NCI-H1417 (cell line): ENCODE measurements at places on chromosomes 1 and 21.

- DNase-seq: no peak
These were observed 14.7 kb downstream of the ZNF644 start for GRCh38 chr1:91007092-91007491.

DNA sequence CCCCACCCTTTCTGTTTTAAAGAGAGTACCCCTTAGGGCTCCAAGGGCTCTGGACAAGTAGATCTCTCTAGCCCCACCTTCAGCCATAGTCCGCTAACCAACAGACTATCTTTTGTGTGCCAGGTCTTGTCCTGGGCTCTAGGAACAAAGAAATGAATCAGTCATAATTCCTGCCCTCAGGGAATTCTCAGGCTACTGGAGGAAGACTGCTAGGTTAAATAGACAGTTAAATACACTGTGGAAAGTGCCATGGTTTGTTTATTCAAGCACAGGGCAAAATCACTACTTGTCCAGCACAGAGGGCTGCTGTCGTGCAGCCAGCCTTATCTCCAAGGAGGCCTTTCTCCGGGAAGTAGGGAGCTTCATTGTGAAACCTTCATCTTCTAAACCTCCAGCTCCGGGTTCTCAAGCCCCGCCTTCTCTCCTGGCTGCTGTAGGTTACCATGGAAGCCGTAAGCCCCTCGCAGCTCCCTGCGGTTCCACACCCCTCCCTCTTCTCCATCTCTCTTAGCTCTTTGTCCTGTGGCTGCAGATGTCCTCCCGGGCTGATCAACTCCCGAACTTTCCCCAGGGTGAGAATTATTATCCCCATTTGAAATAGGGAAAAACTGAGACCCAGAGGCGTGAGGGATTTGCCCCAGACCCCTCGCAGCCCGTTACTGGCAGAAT lies 29.8 kb downstream of the SHISAL2A start:
- peak; percentile 48 for DNase-seq

- no peak for DNase-seq
These were observed 421.7 kb upstream of the DEPDC1 start for GRCh38 chr1:68918563-68918962.

- DNase-seq: no peak
These were observed 6.0 kb upstream of the PPIE start for GRCh38 chr1:39732730-39733129.

GRCh38 chr1:19333587-19334354 lies 21.6 kb downstream of the SLC66A1 start:
- no peak for DNase-seq

GRCh38 chr1:18849261-18849711 lies 10.2 kb downstream of the TAS1R2 start:
- no peak for DNase-seq

GRCh38 chr1:61055110-61055614 lies 27.2 kb upstream of the NFIA start:
- no peak for DNase-seq

DNA sequence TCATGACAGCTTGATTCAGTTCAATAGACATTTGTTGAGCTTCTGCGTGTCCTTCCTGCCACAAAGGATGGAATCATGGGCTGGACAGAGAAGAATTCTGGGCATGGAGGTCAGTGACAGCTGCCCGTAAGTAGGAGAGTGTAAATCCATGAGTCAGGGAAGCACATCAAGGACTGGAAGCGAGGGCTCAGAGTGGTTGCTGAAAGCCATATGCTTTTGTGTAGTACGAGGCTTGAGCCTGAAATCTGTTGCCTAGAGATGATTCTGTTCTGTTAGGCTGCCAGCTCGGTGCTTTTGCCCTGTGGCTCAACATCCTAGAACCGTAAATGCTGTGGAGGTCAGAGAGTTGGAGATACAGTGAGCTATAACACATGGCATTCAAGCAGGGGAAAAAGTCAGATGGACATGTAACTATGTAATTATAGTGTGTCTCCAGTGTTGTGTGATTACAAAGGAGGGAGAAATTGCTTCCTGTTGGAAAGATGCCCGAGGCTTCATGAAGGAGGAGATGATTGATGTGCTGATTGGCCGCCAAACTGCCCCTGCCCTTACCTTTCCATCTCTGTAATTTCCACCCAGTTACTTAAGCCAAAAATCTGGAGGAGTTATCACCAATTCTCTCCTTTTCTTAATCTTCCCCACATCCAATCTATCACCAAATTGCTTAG lies 92.8 kb upstream of the CACNA1E start:
- peak; percentile 85 for DNase-seq

GRCh38 chr21:44871576-44872269 lies 1.8 kb downstream of the PTTG1IP start:
- no peak for DNase-seq

DNA sequence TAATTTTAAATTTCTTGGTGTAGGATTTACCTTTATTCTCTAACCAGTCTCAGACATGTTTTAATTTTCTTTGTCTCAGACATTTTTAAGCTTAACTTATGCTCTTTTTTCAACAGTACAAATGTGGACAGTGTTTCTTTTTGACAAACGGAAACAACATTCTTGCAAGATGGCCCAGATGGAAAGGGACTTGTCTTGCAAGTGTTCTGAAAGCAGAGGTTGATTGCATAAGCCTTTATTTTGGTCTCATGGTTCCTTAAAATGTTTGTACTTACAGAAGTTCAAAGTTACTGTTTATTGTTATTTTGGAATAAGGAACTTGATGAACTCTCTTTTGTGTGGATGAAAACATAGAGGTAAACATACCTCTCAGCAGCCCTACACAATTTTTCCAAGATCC lies 22.9 kb downstream of the SMAP2 start:
- no peak for DNase-seq

DNA sequence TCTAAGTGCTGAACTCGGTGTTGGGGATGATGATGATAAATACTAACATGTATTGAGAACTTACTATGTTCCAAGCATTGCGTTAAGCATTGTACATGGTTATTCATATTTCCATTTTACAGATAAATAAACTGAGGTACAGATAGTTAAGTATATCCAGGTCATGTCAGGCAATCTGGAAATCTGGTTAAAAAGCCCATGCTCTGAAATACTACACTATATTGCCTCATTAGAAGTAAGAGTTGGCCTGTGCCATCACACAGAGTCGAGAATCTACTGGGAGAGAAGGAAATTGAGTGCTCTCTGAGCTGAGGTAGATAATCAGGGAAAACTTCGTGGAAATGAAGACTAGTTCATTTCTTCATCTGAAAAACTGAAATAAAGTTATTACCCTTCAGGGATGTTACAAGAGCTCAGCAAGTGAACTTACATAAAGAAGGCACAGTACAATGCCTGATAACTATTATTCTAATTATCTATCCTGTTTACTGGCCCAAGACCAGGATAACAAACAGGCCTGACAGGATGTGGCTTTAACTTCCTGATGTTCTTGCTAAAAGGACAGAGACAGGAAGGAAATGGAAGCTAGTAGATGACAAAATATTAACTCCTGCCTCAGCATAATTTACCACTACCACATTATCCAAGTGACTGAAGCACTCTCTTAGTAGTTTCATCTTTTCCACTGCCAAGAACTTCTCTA lies 85.6 kb downstream of the EPS15 start:
- DNase-seq: no peak

GRCh38 chr1:30273456-30273855 lies 449.9 kb downstream of the MATN1 start:
- DNase-seq: no peak

- DNase-seq: peak; percentile 5
These were observed 409.9 kb downstream of the PTPRU start for GRCh38 chr1:29646161-29646775.

DNA sequence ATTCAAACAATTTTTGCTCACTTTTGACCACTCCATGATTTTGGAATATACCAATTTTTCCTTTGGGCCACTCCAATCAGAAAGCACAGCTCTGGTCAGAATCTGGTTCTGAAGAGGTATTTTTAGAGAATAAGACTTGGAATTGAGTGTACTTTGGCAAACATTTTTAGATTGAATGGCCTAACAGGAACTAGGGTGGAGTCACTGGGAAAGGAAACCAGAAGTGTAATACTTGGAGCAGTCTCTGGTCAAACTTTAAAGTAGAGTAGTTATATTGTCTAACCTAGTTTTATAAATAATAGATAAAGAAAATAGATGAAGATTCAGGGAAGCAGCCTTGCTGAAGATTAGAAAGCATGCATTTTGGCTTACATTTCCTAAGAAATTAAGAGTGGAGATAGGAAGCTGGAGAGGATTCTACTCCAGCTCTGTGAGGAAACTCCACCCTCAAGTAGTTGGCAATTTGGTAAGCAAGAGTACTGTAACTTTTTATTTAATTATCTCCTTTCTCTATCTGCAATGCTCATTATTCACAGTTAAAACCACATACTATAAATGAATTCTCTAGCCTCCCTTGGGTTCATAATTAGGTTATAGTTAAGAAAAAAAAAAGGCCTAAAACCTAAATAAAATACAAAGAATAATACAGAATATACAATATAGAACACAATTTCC lies 15.8 kb downstream of the STIL start:
- DNase-seq: no peak

- DNase-seq: no peak
These were observed 225.1 kb downstream of the PLA2G4A start for GRCh38 chr1:187053876-187054275.

DNA sequence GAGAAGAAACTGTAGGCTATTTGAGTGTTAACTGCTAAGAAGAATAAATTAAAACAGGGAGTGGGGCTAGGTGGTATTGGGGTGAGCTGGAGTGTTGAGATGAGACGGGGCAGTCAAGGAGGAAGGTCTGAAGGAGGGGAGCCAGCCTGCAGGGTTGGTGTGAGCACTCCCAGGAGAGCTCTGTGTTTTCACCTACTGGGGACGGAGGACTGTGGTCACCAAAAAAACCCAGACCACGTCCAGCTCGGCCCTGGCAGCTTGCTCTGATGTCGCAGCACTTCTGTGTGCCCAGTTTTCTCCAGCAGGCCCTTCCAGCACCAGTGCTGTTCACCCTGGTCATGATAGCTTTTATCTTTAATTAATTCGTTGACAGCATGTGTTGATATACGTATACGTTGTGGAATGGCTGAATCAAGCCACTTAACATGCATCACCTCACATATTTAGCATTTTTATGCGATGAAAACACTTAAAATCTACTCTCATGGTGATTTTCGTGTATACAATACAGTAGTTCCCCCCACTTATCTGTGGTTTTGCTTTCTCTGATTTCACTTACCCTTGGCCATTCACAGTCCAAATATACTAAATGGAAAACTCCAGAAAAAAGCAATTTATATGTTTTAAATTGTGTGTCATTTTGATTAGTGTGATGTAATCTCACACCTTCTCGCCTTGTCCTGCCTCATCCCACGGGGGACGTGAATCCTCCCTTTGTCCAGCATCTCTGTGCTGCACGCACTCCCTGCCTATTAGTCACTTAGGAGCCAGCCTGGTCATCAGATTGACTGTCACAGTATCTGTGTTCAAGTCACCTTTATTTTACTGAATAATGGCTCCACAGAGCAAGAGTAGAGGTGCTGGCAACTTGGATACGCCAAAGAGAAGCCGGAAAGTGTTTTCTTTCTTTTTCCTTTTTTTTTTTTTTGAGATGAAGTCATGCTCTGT lies 12.3 kb downstream of the FAM3B start:
- no peak for DNase-seq

GRCh38 chr21:28247454-28248020 lies 745.1 kb downstream of the LTN1 start:
- no peak for DNase-seq

- DNase-seq: no peak
These were observed 316.8 kb downstream of the NFIA start for GRCh38 chr1:61399199-61399598.

DNA sequence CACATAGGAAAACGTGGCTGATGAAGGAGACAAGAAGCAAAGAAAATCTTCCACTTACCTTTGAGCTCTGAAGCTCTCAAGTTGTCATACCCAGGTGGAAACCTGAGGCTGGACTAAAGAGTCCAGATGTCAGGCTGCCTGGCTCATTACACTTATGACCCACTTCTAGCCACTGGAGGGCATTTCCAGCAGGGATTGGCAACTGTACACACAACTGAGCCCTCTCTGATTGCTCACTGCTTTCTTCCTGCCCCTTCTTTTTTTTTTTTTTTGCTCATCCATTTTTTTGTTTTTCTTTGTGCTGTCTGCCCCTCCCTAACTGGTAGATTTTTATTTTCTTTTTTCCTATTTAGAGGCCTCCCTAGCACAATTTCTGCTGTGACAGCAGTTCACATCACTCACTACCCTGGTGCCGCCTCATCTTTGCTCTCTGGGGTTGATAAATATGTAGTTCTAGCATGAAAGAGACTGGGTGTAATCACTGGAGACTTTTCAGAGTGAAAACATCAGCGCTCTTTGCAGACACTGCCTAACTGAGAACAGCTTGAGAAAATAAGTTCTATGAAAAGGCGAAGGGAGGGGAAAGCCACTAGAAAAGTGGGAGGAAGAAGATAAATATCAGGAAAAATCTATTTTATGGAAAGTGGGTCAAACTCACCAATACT lies 334.5 kb downstream of the NUF2 start:
- DNase-seq: peak; percentile 97
